Esophagus squamous epithelium (tissue), 5 donors: ENCODE measurements at places on chromosomes 7 and 10.

DNA sequence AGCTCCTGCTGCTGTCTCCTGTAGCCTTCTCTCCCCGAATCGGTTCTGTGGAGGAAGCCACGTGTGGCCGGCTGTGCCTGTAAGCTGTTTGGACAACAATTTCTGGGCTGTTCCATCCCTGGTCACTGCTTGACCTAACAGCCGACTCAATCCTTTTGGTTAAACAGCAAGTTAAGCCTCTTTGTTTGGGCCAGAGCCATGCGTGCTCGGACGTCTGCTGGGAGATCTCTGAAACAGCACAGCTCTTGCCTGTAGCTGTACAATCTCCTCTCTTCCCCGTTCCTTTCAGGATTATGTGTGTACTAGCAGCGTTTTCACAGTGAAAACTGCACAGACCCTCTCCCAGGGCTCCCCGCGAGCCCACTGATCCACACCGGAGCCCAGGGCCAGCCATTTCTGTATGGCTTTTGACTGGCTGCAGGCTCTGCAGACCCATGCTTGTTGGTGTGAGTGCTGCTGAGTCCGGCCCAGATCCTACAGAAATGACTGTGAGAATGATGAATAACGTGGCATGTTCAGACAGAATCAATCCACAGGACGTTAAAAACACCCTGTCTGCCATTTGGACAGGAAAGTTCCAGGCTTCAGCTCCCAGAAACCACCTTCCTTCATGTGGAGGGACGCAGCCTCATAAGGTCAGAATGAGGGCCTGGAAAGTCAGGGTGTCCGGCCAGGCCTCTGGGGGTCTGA is 428.6 kb upstream of the ADARB2 start:
- no peak for DNase-seq

- no peak for DNase-seq
Observed at GRCh38 chr7:141366091-141366621, 185.1 kb upstream of the AGK start.

DNA sequence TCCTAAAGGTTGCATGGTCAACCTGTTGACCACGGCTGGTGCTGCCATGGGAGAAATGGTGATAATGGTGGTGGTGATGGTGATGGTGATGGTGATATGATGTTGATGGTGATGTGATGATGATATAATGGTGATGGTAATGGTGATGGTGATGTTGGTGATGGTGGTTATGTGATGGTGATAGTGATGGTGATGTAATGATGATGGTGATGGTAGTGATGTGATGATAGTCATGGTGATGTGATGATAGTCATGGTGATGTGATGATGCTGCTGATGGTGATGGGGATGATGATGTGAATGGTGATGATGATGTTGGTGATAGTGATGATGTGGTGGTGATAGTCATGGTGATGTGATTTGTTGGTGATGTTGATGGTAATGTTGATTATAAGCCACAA is 23.9 kb downstream of the POU6F2 start:
- DNase-seq = no peak

- no peak for DNase-seq
Observed at GRCh38 chr7:77971726-77972125, 173.2 kb downstream of the PHTF2 start.

DNA sequence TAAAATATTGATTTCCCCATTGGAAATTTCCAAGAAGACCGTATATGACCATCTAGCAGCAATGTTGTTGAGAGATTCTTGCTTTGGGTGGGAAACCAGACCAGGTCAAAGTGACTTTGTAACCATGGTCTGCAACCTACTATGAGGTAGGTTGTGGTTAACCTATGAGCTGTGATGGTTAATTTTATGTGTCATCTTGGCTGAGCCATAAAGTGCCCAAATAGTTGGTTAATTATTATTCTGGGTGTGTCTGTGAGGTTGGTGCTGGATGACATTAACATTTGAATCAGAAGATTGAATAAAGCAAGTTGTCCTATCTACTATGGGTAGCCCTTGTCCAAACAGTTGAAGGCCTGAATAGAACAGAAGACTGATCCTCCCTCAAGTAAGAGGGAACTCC is 18.3 kb upstream of the RALA start:
- DNase-seq = no peak
